ENCODE measurements at places on chromosomes 6 and 20. TPM values are rescaled to one million over a fixed set of nuclear protein-coding genes. Genes with fewer than 3 reads are reported as not detected.

DNA sequence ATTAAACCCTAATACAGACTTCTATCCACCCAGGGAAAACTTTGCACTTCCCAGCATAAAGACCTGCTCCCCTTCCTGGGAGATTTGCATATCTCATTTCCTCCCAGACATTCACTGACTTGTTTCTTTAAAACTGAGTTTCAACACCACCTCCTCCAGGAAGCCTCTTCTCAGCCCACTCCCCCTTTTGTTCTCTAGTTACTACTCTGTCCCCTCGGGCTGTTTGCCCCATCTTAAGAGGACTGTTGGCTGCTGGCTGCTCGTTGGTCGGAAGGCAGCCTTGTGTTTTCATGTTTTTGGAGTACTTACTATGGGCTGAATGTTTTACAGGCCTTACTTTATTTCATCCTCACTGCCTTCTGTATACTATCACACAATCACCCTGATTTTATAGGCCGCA lies 6.6 kb downstream of the ARHGAP40 start:
- no peak for DNase-seq

COL9A3 gene
- total RNA-seq = 1.3 TPM

- DNase-seq = no peak
Observed at GRCh38 chr6:105069821-105070445, 109.9 kb downstream of the POPDC3 start.

- DNase-seq = no peak
Observed at GRCh38 chr20:3194617-3195280, 9.7 kb downstream of the DDRGK1 start.

DNA sequence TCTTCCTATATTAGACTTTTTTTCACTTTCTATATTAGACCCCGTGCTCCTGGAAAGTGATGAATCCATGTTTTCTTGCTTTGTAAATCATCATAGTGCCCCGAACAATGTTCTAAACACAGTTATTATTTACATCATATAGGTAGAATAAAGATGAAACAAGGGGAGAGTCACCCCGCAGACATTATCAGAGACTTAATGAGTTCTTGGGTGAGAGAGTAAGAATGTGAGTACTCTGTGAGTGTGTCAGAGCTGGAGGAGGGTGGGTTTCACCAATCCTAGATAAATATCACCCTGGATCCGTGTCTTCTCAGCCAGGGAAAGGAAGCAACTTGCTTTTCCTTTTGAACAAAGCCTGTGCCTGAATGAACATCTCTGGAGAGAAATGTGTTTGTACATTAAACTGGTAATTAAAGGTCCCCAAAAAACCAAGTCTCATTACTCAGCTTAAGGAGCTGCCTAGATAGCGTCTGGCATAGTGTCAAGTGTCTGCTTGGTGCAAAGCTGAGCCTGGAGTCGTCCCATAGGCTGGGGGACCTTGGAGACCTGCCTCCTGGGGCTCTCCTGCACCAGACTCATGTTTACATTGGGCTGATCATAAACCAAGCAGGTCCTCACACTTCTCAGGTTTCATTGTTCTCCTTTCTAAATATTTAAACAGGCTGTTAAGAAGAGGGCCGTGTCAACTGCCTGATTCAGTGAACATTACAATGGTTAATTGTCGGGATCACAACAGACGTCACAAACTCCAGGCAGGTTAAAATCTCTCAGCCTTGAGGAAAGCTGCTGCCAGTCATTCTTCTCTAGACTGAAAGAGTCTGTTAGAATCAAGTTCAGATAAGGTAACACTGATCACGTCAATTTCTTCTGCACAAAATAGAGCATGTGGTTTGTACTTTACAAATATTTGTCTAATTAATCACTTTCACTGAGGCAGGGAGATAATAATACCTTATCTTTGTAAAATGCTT lies 179.7 kb upstream of the MYLIP start:
- DNase-seq = peak; percentile 55

DNA sequence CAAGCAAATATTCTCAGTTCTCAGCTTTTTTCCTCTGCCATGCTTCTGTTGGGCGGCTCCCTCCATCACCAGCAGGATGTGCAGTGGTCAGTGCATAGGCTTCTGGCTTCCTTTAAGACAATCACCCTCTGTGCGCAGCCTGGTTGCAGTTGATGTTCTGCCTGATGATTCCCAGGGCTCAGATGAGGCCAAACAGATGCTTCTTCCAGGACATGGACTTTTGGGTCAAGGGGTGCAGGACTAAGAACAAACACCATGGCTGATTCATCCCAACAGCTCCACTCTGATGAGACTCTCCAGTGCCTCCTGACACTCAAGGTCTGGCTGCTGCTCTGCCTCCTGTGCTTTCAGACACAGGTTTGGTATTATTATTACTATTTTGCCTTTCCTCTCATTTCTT lies 554.8 kb upstream of the CDH4 start:
- DNase-seq = no peak

GRCh38 chr20:39939241-39939865 lies 749.7 kb downstream of the MAFB start:
- no peak for DNase-seq

DNA sequence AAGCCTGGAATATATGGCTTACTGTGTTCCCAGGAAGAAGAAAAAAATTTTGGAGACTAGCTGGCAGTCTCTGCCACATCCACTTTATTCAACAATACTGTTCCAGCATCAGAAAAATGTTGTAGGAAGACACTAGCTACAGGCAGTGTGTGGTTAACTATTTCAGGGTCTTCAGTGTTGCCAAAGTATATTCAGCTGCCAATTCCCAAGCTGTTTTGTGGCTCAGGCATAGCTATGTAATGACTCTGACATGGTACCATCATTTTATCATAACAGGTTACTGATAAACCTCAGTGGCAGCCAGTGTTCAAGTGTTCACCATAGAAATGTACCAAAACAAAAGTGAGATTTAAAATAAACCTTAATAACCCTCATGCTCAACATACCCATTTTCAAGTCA lies 503.1 kb downstream of the ADGRB3 start:
- DNase-seq = no peak

DNA sequence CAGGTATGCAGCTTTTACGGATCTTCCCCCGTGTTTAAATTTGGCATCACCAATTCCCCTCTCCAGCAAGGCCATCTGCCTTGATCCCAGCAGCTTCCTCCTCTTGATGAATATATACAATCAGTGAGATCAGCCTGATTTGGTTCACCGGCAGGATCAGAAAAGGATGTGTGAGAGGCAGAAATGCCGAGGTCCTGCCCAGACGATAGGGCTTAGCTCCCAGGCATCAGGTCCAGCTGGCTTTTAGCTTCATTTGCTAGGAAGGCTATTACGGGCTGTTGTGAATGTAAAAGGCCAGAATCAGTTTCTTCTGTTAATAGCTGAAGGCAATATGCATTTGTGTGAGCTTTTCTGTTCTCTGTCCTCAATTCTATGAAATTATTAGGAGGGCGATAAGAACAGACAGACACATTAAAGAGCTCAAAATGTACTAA lies 372.8 kb downstream of the BTBD9 start:
- no peak for DNase-seq

DNA sequence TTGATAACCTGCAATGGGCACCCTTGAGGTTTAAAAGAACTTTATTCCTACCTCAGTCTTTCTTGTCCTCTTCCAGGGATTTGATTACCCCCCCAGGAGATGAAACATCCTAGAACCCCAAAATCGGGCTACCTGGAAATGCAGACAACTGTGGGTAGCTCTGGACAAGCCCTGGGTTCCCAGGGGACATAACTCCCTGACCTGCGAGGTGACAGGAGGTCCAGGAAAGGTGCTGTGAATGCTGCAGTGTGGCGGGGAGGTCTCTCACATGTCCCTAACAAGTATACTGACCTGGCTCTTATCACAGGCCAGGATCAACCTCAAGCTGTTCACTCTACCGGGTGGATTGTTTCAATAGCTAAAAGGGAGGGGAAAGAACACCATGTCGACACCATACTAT lies 11.6 kb downstream of the JAG1 start:
- DNase-seq = no peak

GRCh38 chr6:36519352-36519751 lies 27.9 kb downstream of the STK38 start:
- no peak for DNase-seq

TSBP1 gene
- not detected for total RNA-seq

DNA sequence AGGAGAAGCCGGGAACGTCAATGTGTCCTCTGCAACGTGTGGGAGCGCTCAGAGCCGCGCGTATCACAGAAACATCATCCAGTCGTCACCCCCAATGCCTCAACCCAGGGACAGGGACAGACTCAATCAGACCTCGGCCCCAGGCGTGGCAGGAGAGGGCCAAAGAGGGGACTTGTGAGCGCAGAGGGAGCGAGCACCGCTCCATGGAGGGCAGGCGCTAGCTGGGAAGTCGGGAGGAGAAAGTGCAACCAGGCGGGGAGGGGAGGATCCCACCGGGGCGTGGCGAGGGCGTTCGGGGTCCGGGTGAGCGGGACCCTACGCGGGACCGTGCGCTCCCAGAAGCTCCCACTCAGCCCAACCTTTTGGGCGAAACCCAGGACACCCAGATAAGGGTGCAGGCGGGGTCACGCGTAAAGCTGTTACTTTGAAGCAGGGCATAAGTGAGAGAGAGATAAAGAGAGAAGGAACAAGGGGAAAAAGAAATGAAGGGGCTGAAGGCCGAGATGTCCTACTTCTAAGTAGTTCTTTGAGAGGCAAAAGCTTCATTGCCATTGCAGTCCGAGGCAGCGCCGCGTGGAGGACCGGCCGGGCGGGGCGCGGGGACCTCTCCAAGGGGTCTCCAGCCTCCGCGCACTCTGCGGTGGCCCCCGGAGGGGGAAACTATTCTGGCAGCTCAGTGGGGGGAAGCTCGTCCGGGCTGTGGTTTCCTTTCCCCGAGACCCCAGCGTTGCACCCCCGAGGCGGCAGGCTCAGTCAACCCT lies 862 bp upstream of the SOBP start:
- peak; percentile 32 for DNase-seq

- DNase-seq = no peak
Observed at GRCh38 chr20:17043323-17043722, 183.5 kb upstream of the PCSK2 start.

DNA sequence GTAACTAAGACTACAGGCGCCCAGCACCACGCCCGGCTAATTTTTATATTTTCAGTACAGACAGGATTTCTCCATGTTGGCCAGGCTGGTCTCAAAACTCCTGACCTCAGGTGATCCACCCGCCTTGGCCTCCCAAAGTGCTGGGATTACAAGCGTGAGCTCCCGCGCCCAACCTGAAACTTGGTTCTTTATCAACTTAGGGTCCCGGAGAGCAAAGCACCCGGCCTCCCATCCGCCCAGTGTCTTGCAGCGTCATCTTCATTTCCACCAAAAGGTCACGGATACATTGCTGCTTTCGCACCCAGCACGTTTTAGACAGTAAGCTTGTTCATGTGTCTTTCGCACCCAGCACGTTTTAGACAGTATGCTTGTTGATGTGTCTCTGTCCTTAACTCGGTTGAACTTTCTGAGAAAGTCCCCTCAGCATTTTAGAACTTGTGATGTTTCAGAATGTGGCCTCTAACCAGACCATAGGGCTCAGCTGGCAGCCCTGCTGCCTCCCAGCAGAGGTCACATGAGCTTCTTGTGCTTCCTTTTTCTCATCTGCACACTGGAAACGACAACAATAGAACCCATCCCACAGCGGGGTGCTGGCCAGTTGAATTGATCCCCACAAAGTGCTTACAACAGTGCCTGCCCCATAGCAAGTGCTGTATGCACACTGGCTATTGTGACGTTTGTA lies 48.8 kb downstream of the PRR18 start:
- no peak for DNase-seq

MUC22 gene
- not detected for total RNA-seq

DNA sequence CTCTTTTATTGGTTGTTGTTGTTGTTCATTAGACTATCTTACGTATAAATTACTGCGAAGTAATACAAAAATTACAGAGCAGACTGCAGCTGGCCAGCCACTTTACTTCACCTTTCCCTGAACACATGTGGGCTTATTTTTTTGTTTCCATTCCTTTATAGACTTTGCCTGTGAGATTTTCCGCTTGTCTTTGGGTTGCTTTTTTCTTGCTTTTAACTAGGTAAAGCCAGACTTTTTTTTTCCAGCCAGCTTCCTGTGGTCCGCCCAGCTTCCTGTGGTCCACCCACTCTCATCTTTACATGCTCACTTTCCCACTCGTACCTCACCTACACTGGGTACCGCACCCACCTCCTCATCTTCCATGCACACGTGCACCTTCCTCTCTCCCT lies 79.0 kb downstream of the IPCEF1 start:
- DNase-seq = no peak

DNA sequence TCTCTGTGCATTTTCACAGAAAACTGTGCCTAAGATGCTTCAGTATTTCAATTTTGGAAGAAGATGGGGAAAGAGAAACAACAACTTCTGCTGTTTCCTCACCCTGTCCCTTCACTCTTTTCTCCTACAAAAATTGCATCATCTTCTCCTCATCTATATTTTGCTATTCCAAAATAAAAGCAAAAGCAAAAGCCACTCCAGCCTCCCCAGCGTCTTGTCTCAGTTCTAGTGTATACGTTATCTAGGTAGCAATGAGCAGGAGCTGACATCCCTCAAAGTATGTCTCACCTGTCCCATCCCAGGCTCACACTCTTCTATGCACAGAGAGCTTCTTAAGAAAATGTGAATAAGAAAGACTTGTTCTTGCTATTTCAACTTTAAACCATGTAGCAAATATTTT lies 163.8 kb upstream of the TAB2 start:
- DNase-seq = no peak

- no peak for DNase-seq
Observed at GRCh38 chr6:156562019-156562418, 215.2 kb upstream of the ARID1B start.

DNA sequence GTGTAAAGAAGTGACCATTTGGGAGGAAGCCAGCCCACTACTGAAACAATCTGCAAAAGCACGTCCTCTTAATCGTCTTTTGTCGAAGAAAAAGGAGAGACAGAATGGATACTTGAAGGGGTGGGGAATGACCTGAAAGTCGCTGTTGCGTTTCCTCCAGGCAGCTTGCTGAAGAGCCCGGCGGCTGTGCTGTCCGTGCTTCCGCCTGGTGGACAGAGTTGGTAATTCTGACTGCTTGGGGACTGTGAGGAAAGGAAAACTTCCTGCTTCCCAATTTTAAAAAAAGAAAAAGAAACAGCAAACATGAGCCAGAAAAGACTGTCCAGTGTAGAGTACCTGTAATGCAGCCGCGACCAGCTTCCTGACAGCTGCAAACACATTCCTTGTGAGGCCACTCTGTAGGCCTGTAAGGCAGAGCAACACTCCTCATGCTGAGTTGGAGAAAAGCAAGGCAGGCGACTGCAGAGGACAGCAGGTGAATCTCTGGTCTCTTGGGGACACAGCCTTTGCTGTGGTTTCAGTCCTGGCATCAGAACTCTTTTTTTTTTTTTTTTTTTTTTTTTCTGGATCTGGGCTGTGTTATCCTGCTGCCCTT lies 251.1 kb upstream of the TBX18 start:
- peak; percentile 45 for DNase-seq

BNIP5 gene
- not detected for total RNA-seq

- DNase-seq = peak; percentile 99
Observed at GRCh38 chr6:37432916-37433656, at the start of gene CMTR1. CMTR1 (plus strand) TSS chr6:37433221; CDS start chr6:37435630, 2,409 bp downstream.

GRCh38 chr6:151341476-151342195 lies 49.7 kb downstream of the ZBTB2 start:
- no peak for DNase-seq

OR2H2 gene
- total RNA-seq = not detected

- no peak for DNase-seq
Observed at GRCh38 chr20:20331817-20332216, 36.1 kb upstream of the INSM1 start.

- no peak for DNase-seq
Observed at GRCh38 chr6:57307850-57308249, 9.6 kb upstream of the PRIM2 start.

KCNS1 gene
- total RNA-seq = not detected

RAD21L1 gene
- 1.3 TPM for total RNA-seq

NFKBIL1 gene
- 28.7 TPM for total RNA-seq

- DNase-seq = no peak
Observed at GRCh38 chr20:35702051-35702823, 3.0 kb downstream of the ROMO1 start.
